A549 treated with DMSO at 1 μM for 4 hours (cell line): ENCODE measurements at places on chromosomes 1 and 21. TPM values are rescaled to one million over a fixed set of nuclear protein-coding genes. Genes with fewer than 3 reads are reported as not detected.

The MIXL1 gene
- 0.07 to 0.10 TPM in 2 of 5 replicates, not detected in the others for total RNA-seq

The TM2D1 gene
- total RNA-seq: 19.5 to 29.8 TPM (median 24.0 TPM) in 5 replicates

The PCAT6 gene
- 2.5 to 4.3 TPM (median 3.4 TPM) in 5 replicates for total RNA-seq

The TMEM269 gene
- 0.07 to 0.15 TPM (median 0.09 TPM) in 5 replicates for total RNA-seq

The KCNA2 gene
- 0.01 to 0.06 TPM (median 0.03 TPM) in 4 of 5 replicates, not detected in the other for total RNA-seq

The TDRD5 gene
- total RNA-seq: 0.02 to 0.06 TPM (median 0.04 TPM) in 4 of 5 replicates, not detected in the other

The LRRC39 gene
- 0.13 to 0.15 TPM (median 0.13 TPM) in 3 of 5 replicates, not detected in the others for total RNA-seq

The SLAMF9 gene
- total RNA-seq: 0.17 to 0.41 TPM (median 0.31 TPM) in 5 replicates

The GJA5 gene
- total RNA-seq: not detected in 5 replicates

The PODN gene
- total RNA-seq: 0.09 TPM in 1 of 5 replicates, not detected in the others

The OR2T2 gene
- total RNA-seq: not detected in 5 replicates

The FCRL1 gene
- total RNA-seq: not detected in 5 replicates

The BPNT1 gene
- total RNA-seq: 17.5 to 21.0 TPM (median 19.0 TPM) in 5 replicates

The LCE1D gene
- not detected in 5 replicates for total RNA-seq

The EPHB2 gene
- 47.0 to 65.1 TPM (median 55.2 TPM) in 5 replicates for total RNA-seq

The RASSF5 gene
- total RNA-seq: 1.2 to 1.6 TPM (median 1.3 TPM) in 5 replicates

The LEPR gene
- total RNA-seq: 2.3 to 3.4 TPM (median 3.0 TPM) in 5 replicates

The S100A5 gene
- 0.52 to 0.90 TPM (median 0.69 TPM) in 4 of 5 replicates, not detected in the other for total RNA-seq

The AADACL4 gene
- not detected in 5 replicates for total RNA-seq

The RGS13 gene
- total RNA-seq: not detected in 5 replicates

The CLCNKB gene
- 0.05 to 0.08 TPM (median 0.06 TPM) in 3 of 5 replicates, not detected in the others for total RNA-seq

The OLIG2 gene
- not detected in 5 replicates for total RNA-seq

The S100A8 gene
- total RNA-seq: not detected in 5 replicates

The PRRX1 gene
- 0.10 TPM in 1 of 5 replicates, not detected in the others for total RNA-seq

The B3GALT5 gene
- 0.27 to 0.39 TPM (median 0.34 TPM) in 5 replicates for total RNA-seq

The MT1HL1 gene
- total RNA-seq: not detected in 5 replicates

The KRTAP10-11 gene
- not detected in 5 replicates for total RNA-seq

The RNF207 gene
- 13.2 to 21.6 TPM (median 17.0 TPM) in 5 replicates for total RNA-seq

The ETV3L gene
- total RNA-seq: not detected in 5 replicates

The OR10Z1 gene
- total RNA-seq: not detected in 5 replicates

The FCGR3A gene
- total RNA-seq: not detected in 5 replicates

The C1orf87 gene
- not detected in 5 replicates for total RNA-seq

The RBM11 gene
- total RNA-seq: 0.13 TPM in 1 of 5 replicates, not detected in the others

The PERM1 gene
- 0.09 to 0.16 TPM (median 0.15 TPM) in 5 replicates for total RNA-seq

The PRKAA2 gene
- total RNA-seq: 2.5 to 3.8 TPM (median 3.0 TPM) in 5 replicates

The SHE gene
- total RNA-seq: 0.03 to 0.11 TPM (median 0.06 TPM) in 4 of 5 replicates, not detected in the other

The LRRC38 gene
- total RNA-seq: not detected in 5 replicates

The AJAP1 gene
- total RNA-seq: not detected in 5 replicates

The KRTAP13-2 gene
- total RNA-seq: not detected in 5 replicates

The AGMAT gene
- 5.7 to 8.6 TPM (median 7.8 TPM) in 5 replicates for total RNA-seq

The RWDD3 gene
- total RNA-seq: 9.7 to 11.7 TPM (median 10.5 TPM) in 5 replicates

The CXADR gene
- total RNA-seq: 7.3 to 11.2 TPM (median 9.0 TPM) in 5 replicates

The NMNAT2 gene
- 0.51 to 0.85 TPM (median 0.60 TPM) in 5 replicates for total RNA-seq

The EPHA10 gene
- 0.58 to 1.0 TPM (median 0.77 TPM) in 5 replicates for total RNA-seq

The PLA2G2F gene
- not detected in 5 replicates for total RNA-seq
